ENCODE measurements at places on chromosomes 11 and 22. TPM values are rescaled to one million over a fixed set of nuclear protein-coding genes. Genes with fewer than 3 reads are reported as not detected.

The DRD2 gene
- 1.4 TPM for total RNA-seq

The TEX12 gene
- total RNA-seq: not detected

The CCDC81 gene
- total RNA-seq: 0.50 TPM

The NPTXR gene
- 0.96 TPM for total RNA-seq

The NAALADL1 gene
- total RNA-seq: 14.8 TPM

The PISD gene
- total RNA-seq: 34.7 TPM

The NCAPH2 gene
- total RNA-seq: 181 TPM

The TREH gene
- not detected for total RNA-seq

The CALCB gene
- 1.4 TPM for total RNA-seq

The PLA2G6 gene
- 41.1 TPM for total RNA-seq

The PKDREJ gene
- not detected for total RNA-seq

The POU2AF2 gene
- not detected for total RNA-seq

The B4GAT1 gene
- 8.7 TPM for total RNA-seq

The GPR83 gene
- total RNA-seq: 0.09 TPM

The OR2AG1 gene
- total RNA-seq: not detected

The CABP4 gene
- total RNA-seq: 3.4 TPM

The FLRT1 gene
- total RNA-seq: not detected

The LIPT2 gene
- total RNA-seq: 0.82 TPM

The PRRG4 gene
- total RNA-seq: 1.9 TPM

The TRAPPC4 gene
- 91.5 TPM for total RNA-seq

The KLHDC7B gene
- 12.0 TPM for total RNA-seq

The RIMBP3B gene
- 0.05 TPM for total RNA-seq

The ZW10 gene
- total RNA-seq: 17.3 TPM

The GLB1L2 gene
- 1.3 TPM for total RNA-seq

The OR6A2 gene
- total RNA-seq: not detected

The CBLIF gene
- total RNA-seq: not detected

The GDPD4 gene
- total RNA-seq: not detected

The CRYBB2 gene
- total RNA-seq: not detected

The PRPF19 gene
- total RNA-seq: 144 TPM

The UPK3A gene
- total RNA-seq: not detected

The APOA5 gene
- total RNA-seq: not detected

Measured in activated CD8-positive, alpha-beta memory T cell treated with anti-CD3 and anti-CD28 coated beads, Interleukin-2, amount 10 ng/mL, durations not matched to agents 7 days and 5 days (primary cell).